ENCODE measurements at places on chromosomes 5 and 9. TPM values are rescaled to one million over a fixed set of nuclear protein-coding genes. Genes with fewer than 3 reads are reported as not detected.

DNA sequence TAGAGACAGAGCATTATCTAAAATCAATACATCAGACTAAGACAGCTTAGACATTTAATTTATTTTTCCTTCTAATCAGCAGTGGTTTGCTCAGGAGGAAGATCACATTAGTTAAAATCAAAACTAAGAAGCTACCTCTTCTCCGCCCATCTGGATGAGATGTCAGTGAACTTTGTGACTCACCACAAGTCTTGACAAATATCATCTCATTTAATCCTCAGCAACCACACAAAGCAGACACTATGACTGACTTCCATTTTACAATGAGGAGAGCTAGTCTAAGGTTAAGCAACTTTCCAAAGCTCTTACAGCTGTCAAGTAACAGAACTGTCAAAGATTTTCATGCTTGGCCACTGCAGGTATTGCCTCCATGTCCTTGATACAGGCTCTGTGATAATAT lies 289.5 kb downstream of the DEPDC1B start:
- no peaks in the 10 kb centered on the region for H3K4me1 ChIP-seq
- DNase-seq, result no peak
- no peaks in the 10 kb centered on the region for H3K27me3 ChIP-seq
- no peak overlapping the region for H3K4me3 ChIP-seq

GRCh38 chr5:4079831-4080230 lies 484.2 kb downstream of the IRX1 start:
- H3K36me3 ChIP-seq, result no peaks in the 10 kb centered on the region
- no peak for DNase-seq
- H3K27me3 ChIP-seq, result no peaks in the 10 kb centered on the region
- H3K4me1 ChIP-seq, result peaks cover 5% of the 10 kb centered on the region

Gene UGT3A2
- total RNA-seq, result 0.37 TPM

Gene RAB3C
- total RNA-seq, result 36.2 TPM

Gene TMEFF1
- total RNA-seq, result 171 TPM
